ENCODE measurements at places on chromosomes 6 and 20.

DNA sequence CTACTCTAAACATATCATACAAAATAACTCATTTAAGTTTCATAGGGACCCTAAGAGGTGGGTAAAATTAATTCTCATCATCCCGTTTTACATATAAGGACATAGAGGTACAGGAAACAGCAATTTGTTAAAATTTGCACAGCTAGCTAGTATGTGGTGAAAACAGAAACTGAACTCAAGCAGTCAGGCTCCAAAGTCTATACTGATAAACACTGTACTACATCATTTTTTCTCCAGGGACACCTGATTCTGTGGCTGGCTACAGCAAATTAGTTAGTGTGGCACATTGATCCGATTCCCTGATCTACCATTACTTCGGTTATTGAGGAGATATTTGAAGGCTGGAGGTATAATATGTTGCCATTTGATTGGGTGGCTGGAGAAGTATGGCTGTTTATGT is 36.2 kb upstream of the E2F3 start:
- no peak for DNase-seq

DNA sequence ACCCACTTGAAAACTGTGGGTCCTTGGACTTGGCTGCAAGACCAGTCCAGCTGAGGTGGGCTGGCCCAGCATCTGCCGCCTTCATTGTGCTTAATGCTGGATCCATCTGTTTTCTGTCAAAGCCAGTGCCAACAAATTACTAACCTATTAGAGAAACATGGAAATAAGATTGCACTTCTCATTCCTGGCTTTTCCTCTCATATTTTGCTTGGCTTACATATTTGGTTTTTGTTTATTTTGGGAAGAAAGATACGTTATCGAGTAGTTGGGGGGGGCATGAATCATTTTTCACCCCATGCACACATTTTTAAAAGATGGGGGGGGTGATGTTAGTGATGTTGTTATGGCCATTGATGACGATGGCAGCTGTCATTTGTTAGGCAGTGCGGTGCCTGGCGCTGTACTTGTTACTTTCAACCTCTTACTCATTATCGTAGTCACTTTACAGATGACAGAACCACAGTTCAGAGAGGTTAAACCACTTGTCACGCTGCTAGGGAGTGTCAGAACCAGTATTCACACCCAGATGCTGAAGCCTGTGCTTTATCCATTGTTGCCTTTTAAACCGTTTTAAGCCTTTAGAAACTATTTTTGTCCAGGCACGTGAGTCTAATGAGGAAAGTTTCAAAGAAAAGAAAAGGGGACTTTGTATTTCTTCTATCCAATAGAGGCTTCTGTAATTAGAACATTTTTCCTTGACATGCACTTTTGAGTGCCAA is 180.0 kb downstream of the TMEM242 start:
- DNase-seq = no peak

DNA sequence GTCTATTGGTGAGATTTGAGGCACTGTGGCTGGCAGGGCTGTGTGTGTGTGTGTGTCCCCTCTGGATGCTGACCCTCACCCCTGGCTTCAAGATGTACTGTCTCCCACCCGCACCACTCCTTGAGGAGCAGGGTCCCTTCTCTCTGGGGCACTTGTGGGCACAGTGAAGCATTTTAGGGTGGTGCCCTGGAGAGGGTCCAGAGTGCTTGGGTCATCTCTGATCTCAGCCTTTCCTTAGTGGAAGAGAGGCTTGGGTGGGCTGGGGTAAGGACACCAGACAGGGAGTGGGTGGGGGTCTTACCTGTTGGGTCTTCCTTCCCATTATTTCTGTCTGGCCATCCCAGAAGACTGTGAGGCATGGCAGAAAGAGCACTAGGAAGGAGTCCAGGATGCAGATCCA is 66.1 kb downstream of the EFCAB8 start:
- no peak for DNase-seq

GRCh38 chr6:69007781-69008180 is 372.7 kb downstream of the ADGRB3 start:
- DNase-seq = no peak

DNA sequence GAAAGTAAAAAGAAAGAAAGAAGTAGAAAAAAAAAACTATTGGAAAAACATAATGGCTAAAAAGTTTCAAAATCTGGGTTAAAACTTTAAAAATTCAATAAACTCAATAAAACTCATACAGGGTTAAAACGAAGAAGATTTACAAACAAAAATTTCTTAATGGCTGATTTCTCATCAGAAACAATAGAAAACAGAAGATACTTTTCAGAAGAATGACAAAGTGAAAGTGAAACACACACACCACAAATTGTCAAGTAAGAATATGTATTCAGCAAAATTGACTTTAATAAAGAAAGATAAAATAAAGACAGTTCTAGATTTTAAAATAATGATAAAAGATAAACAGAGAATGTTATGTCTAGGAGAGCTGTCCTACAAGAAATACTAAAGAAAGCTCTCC is 618.9 kb upstream of the GJE1 start:
- no peak for DNase-seq

DNA sequence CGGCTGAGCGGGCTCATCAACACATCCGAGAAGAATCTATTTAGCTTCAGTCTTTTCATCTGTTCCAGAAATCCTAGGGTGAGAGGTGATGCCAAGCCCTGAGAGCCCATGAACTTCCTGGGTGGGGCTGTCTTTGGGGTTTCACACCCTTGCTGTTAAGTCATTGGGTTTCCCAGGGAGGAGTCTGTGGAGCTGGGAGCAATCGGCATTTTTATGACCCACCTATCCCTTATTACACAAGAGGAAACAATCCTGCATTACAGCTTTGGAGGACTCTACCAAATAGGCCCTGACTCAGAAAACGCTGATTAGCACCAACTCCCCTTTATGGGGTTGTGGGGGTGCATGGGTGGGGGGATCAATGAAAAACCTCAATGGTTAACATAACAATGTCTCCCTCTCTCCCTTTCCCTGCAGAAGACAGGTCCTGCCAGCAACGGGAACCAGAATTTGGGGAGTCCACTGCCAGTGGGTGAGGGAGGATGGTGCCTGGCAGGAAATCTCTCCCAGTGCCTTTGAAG is 46.3 kb downstream of the EZR start:
- DNase-seq = no peak

DNA sequence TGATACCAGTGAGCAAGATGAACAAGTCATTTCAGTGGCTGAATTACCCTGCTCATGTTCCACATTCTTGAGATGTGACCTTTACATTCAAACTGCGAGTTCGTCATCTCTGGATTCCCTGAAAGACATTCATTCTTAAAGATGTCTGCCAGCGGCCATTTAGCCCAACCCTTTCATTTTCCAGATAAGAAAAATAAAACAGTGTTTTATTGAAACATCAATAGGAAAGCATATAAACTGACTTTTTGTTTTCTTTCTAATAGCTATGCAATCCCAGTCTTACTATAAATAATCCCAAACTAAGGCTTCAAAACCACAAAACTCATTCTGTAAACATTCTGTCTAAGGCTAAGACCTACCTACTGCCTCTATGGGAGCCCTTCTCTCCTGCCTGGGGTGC is 134.0 kb downstream of the SAMD5 start:
- DNase-seq = no peak

DNA sequence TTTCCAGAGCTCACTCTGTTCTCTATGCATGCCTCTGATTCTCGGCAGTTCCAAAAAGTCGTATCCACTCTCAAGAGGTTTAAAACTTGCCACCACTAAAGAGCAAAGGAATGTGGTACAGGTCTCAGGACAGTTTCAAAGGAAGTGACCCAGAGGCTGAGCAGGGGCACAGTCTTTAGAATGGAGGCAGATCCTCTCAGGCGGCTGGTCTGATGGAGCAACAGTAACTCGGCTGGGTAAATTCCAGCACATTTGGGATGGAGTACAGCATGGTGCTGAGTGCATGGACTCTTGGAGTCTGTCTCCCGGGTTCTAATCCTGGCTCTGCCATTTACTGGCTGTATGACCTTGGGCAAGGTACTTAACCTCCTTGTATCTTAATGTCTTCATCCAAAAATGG is 88.1 kb upstream of the BACH2 start:
- no peak for DNase-seq

Measured in activated T-helper 1 cell treated with Interleukin-2 at 50 U/mL for 16 hours (primary cell).